NCI-H774 (cell line): ENCODE measurements at places on chromosomes 11 and 22.

GRCh38 chr11:102153082-102153481 is 42.8 kb downstream of the YAP1 start:
- no peak for DNase-seq

- no peak for DNase-seq
These were observed 4.8 kb downstream of the ARAP1 start for GRCh38 chr11:72747289-72747855.

DNA sequence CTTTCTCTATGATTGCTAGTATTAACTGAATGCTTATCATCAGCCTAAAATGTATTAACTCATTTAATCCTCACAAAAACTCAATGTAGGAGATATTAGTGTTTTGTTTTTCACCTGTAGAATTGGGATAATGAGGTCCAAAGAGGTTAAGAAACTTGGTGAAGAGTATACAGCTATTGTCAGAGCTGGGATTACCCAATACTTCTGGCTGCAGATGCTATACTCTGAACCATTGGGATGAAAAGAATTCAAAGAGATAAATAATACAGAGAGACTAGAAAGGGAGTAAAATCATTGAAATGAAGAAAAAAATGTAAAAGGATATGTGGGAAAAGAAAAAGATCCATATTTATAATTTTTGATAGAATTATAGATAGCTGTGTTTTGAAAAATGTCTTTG is 137.1 kb downstream of the TRPC6 start:
- no peak for DNase-seq

- DNase-seq = no peak
These were observed 280.3 kb downstream of the RAB38 start for GRCh38 chr11:87894961-87895360.

- no peak for DNase-seq
These were observed 11.2 kb downstream of the MAJIN start for GRCh38 chr11:64960719-64961118.

GRCh38 chr11:37724315-37724714 is 1126.3 kb upstream of the RAG2 start:
- no peak for DNase-seq

- peak; percentile 65 for DNase-seq
These were observed 75.0 kb upstream of the AMPD3 start for GRCh38 chr11:10379871-10380568.

GRCh38 chr11:34274712-34275398 is 83.0 kb downstream of the ABTB2 start:
- no peak for DNase-seq
